ENCODE measurements at places on chromosomes 7 and 10.
A peak's percentile ranks its signal among the peaks of the same experiment; 100 is the strongest.

DNA sequence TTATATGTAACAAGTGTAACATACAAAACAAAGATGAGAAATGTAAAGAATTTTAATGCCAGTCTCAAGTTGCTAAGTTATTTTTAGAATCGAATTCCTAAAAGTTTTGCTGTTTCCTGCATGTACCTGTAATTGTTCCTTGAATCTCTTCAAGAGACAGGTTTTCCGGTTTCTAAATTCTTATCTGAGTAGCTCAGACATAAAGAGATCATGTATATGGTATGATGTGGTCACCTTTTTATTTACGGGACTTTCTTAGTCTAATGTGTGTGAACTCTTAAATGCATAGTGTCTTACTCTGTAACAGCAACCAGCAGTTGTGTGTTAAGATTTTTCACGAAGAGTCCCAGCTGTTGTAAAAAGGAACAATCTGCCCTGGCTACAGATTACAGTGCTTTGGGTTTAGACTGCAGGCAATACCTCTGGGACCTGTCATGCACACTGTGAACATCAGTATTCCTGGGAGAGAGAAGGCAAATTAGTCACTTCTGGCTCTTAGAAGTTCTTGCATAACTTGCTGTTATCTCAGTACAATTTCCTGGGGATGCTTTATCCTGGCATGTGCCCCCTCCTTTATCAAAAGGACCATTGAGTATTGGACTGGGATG lies 263.4 kb downstream of the BICC1 start:
- DNase-seq = no peak

GRCh38 chr10:4658777-4659176 lies 167.2 kb upstream of the AKR1E2 start:
- DNase-seq = peak; percentile 24

- DNase-seq = no peak
Measured at GRCh38 chr7:150446288-150446938, 4.0 kb upstream of the GIMAP8 start.

DNA sequence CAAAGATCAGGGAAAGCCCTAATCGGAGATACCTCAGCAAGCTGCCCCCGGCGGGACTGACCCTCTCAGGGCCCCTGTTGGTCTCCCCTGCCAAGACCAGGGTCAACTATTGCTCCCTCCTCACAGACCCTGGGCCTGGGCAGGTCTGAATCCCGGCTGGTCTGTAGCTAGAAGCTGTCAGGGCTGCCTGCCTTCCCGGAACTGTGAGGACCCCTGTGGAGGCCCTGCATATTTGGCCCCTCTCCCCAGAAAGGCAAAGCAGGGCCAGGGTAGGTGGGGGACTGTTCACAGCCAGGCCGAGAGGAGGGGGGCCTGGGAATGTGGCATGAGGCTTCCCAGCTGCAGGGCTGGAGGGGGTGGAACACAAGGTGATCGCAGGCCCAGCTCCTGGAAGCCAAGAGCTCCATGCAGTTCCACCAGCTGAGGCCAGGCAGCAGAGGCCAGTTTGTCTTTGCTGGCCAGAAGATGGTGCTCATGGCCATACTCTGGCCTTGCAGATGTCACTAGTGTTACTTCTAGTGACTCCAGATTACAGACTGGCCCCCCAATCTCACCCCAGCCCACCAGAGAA lies 24.1 kb downstream of the TBATA start:
- DNase-seq = no peak

DNA sequence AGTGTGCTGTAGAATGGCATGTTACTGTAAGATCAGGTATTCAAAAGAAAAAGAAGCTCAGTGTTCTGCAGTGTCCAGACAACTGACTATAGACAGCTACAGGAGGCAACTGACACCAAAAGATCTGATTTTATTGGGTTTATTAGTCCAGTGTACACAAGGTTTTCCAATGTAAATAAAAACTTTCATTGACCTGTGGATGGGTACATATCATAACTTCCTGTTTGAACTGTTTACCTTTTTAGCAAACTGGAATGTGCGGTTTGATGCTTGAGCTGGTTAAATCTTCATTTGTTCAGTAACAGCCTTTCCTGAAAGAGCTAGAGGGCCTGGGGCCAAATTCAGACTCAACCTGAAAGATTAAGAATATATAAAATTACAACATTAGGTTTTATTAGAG lies 172.6 kb upstream of the SP8 start:
- no peak for DNase-seq

- no peak for DNase-seq
Measured at GRCh38 chr7:145497911-145498525, 618.6 kb upstream of the CNTNAP2 start.

GRCh38 chr7:147584771-147585193 lies 1005.8 kb upstream of the C7orf33 start:
- no peak for DNase-seq

- no peak for DNase-seq
Measured at GRCh38 chr10:22693371-22693784, 21.0 kb downstream of the PIP4K2A start.

DNA sequence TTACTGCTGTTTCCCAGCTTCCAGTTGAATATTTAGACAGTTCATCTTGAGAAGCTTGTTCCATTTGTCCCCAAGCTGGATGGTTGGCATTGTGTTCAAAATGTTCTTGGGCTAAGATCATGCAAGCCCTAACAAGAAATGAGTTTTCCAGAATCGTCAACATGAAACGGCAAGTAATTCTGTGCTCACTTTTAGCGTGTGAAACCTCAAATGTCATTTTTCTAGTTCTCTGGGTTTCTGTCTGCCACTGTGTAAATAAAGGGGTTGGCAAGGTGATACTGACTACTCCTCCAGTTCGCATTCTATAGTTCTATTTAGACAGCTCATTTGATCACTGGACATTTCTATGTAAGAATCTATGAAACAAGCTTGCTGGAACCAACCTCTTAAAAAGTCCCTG lies 194.0 kb downstream of the AHR start:
- DNase-seq = no peak

DNA sequence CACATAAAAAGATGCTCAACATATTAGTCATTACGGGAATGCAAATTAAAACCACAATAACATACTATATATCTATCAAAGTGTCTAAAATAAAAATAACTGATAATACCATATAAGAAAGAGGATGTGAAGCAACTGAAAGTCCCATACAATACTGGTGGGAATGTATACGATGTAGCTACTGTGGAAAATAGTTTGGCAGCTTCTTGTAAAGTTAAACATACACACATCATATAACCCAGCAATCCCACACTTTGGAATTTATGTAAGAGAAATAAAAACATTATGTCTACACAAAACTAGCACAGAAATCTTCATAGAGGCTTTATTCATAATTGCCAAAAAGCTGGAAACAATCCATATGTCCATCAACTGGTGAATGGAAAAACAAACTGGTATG lies 10.5 kb upstream of the COMMD3 start:
- DNase-seq = no peak

All from NCI-H2029 treated with DMSO at 0.1 percent for 48 hours (cell line).